ENCODE measurements at places on chromosomes 1 and 21. TPM values are rescaled to one million over a fixed set of nuclear protein-coding genes. Genes with fewer than 3 reads are reported as not detected.
A peak's percentile ranks its signal among the peaks of the same experiment; 100 is the strongest.

The CD34 gene
- not detected for total RNA-seq

The TNFRSF9 gene
- 30.5 TPM for total RNA-seq

- H3K4me3 ChIP-seq: no peak overlapping the region
- H3K27me3 ChIP-seq: peaks cover 12% of the 10 kb centered on the region
- DNase-seq: no peak
- H3K4me1 ChIP-seq: peaks cover under 1% of the 10 kb centered on the region
Observed at GRCh38 chr1:98382586-98382985, 278.9 kb upstream of the SNX7 start.

- no peak overlapping the region for H3K4me3 ChIP-seq
- peak overlapping the region; percentile 34 for H3K27ac ChIP-seq
Observed at GRCh38 chr1:16146279-16147155, 9.4 kb downstream of the EPHA2 start.

GRCh38 chr1:175146529-175147213 is 45.9 kb downstream of the KIAA0040 start:
- H3K4me1 ChIP-seq: peaks cover 3% of the 10 kb centered on the region
- no peaks in the 10 kb centered on the region for H3K36me3 ChIP-seq
- peak; percentile 90 for DNase-seq
- no peak overlapping the region for H3K4me3 ChIP-seq
- H3K27me3 ChIP-seq: peaks cover 33% of the 10 kb centered on the region

The TNFRSF1B gene
- total RNA-seq: 145 TPM

The MNDA gene
- total RNA-seq: not detected

The NBPF4 gene
- not detected for total RNA-seq

DNA sequence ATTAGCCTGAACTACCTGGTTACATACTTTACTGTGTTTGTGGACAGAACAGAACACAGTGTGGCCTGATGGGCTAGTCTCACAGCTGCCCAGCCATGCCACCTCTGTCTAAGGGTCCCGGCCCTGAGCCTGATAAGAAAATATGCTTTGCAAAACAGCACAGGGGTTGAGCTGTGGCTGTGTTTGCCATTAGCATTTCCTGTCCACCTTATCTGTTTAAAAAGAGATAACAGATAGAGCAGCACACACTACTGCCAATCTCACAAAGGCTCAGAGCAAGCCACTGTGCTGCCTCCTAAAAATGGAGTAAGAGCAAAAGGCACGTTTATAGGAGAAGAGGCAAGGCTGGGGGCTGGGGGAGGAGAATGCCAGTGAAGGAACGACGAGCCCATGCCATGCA is 95.0 kb downstream of the SUSD4 start:
- DNase-seq: no peak
- H3K4me1 ChIP-seq: no peaks in the 10 kb centered on the region
- no peak overlapping the region for H3K4me3 ChIP-seq
- H3K27ac ChIP-seq: no peak overlapping the region
- H3K27me3 ChIP-seq: no peaks in the 10 kb centered on the region

All from activated CD4-positive, alpha-beta T cell treated with anti-CD3 and anti-CD28 coated beads, Interleukin-2, amount 10 ng/mL, durations not matched to agents 24 days and 14 days (primary cell).